ENCODE measurements at places on chromosomes 3 and 15. TPM values are rescaled to one million over a fixed set of nuclear protein-coding genes. Genes with fewer than 3 reads are reported as not detected.
A peak's percentile ranks its signal among the peaks of the same experiment; 100 is the strongest.

GRCh38 chr15:78641102-78641748 is at the start of gene CHRNB4:
Gene CHRNB4, minus strand, starts transcription at chr15:78641210. Its CDS starts 77 bp downstream, at chr15:78641133.
- DNase-seq: peak; percentile 49

- no peak for DNase-seq
These were observed 135.4 kb downstream of the KLF13 start for GRCh38 chr15:31461911-31462480.

GRCh38 chr3:134640872-134641470 is 9.9 kb downstream of the KY start:
- DNase-seq: peak; percentile 14

GRCh38 chr3:177594096-177594495 is 396.8 kb upstream of the TBL1XR1 start:
- DNase-seq: peak; percentile 66

GRCh38 chr3:84961011-84961410 is 2.2 kb downstream of the CADM2 start:
- no peak for DNase-seq

GRCh38 chr15:68300115-68300940 is 22.8 kb downstream of the FEM1B start:
- no peak for DNase-seq

DNA sequence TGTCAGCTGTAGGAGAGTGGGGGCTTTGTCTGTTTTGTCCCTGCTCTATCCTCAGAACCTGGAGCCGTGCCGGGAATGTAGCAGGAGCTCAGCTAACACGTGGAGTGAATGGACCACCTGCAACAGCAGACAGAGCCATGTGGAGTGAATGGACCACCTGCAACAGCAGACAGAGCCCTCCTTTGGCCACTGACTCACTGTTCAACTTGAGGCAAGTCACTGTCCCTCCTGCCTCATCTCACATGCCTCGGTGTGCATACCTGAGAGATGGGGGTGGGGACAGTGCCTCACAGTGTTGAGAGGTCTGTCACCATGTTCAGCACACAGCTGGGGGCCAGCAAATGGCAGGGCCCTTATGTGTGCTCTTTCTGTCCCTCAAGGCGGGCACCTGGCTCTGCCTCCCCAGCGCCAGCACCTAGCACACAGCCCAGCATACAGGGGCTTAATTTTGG is 27.9 kb downstream of the FEM1B start:
- DNase-seq: no peak

DNA sequence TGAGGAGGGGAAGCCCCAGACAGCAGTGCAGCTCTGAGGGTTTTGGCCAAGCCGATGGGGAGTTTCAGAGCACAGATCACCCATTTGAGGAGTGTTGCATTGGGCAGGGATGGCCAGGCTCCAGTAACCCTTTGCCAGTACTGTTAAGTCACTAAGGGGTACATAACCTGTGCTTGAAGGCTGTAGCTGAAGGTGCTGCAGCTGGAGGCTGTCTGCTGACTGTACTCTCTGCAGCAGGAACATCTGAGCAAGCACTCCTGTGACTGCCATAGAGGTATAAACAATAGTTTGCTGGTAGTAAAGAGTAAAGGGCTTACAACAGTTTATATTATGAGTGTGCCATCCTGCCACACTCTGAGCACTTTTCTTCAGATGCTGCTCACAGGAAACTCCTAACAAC is 297.8 kb downstream of the EPHA3 start:
- no peak for DNase-seq

GRCh38 chr3:45776301-45776595 is 20.1 kb downstream of the SLC6A20 start:
- DNase-seq: no peak

GRCh38 chr15:78981532-78982313 is 36.9 kb upstream of the CTSH start:
- no peak for DNase-seq

- no peak for DNase-seq
These were observed 243.3 kb upstream of the COL8A1 start for GRCh38 chr3:99394831-99395778.

DNA sequence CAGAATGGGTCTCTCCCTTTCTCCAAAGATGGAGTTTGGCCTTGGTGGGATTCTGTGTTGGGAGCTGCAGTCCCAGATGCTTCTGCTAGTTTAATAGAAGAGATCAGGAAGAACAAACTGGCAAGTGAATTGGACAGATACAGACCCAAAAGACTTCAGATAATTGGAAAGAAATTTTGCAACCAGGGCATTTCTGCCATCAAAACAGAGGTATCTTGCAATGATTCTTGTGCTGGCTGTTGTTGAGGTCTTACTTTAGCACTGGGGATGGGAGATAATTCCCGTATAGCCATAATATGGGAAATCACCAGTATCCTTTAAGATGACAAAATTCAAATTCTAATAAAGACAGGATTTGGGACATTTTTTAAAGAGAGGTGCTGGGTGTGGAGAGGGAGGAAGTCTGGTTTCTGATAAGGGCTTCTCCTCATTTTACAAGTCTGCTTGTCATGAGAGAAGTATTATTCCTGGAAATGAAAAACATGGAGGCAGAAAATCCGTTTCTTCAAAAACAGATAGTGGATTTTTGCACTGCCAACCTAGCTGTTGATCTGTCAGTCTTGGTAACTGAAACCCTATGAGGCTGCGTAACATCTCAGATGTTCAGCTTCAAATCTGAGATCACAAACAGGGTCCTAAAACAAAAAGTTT is 40.1 kb downstream of the FNDC3B start:
- DNase-seq: no peak

GRCh38 chr3:24355806-24356205 is 138.8 kb downstream of the THRB start:
- no peak for DNase-seq

GRCh38 chr3:174767853-174768382 is 91.2 kb upstream of the NAALADL2 start:
- DNase-seq: peak; percentile 9

DNA sequence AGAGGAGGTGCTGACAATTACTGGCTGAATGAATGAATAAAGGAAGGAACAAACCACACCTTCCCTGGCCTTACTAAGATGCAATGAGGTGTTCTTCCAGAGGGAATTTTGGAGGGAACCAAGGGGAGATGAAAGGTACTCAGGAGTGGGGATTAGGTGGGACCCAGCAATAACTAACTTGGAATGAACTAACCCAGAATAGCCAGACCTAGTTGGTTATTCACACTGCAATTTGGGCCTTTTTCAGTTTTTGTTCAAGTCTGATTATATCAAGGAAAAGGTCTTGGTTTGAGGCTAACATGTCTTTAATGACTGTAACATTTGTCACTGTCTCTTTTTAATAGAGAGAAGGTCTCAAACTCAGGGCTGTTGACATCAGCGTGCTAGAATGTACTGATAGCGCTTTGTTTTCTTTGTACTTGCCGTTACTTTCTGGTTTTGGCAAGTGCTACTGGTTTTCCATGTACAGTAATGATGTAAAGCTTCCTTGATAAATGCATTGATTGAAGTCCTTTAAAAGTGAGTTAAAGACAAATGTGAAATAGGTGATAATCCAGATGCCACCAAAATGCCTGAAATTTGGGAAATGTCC is 3.2 kb upstream of the PLXND1 start:
- no peak for DNase-seq

GRCh38 chr3:13618836-13619235 is 69.9 kb downstream of the FBLN2 start:
- DNase-seq: no peak

DNA sequence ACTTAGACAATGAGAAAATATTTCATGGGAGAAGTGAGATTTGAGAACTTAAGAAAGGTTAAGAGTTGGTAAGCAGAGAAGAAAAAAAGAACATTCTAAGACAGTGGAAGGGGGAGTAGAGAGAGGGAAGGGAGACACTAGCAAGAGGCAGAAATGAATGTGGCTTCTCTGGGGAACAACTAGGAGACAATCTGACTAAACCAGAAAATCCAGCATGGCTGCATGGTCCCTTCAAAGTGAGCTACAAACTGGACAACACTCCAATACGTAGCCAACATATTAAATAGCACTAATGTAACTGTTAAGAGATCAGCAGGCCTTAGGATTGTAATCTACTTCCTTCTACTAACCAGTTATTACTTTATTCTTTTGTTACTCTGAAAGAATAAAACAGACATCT is 89.7 kb downstream of the NR1I2 start:
- DNase-seq: no peak

GRCh38 chr3:26515351-26515750 is 107.2 kb upstream of the LRRC3B start:
- DNase-seq: no peak

GRCh38 chr15:52520421-52520820 is 8.3 kb downstream of the MYO5A start:
- DNase-seq: no peak

DNA sequence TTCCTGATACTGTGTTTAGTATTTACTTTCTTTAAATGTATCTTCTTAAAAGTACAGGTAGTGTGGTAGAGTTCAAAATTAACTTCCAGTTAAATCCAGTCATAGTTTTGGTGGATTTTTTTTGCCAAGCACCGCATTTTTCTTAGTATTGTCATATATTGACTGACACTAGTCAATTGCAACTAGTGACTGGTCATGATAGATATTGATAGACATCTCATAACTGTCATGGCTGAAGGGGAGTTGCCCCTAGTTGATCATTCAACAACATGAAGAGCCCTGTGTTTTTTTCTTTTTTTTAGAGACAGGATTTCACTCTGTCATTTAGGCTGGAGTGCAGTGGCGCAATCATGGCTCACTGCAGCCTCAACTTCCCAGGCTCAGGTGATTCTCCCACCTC is 22.1 kb downstream of the RAB8B start:
- no peak for DNase-seq

GRCh38 chr3:171282041-171282440 is 178.2 kb downstream of the TNIK start:
- DNase-seq: no peak

DNA sequence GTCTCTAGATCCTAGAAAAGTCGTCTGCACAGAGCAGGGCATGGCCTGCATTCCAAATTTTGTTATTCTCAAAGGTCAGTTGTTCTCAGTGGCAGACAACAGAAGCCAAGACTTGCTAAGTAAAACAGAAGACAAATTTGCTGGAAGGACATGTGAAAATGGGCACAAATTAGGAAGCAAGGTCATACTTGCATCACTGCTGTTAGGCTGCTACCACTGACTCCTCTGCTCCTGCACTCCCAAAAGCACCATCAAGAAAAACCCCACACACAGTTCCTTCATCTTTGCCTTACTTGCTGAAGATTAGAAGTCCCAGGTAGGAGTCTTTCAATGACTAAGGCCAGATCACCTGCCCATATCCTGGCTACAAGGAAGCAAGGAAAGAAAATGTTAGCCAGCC is 69.9 kb upstream of the ATP2C1 start:
- no peak for DNase-seq

DNA sequence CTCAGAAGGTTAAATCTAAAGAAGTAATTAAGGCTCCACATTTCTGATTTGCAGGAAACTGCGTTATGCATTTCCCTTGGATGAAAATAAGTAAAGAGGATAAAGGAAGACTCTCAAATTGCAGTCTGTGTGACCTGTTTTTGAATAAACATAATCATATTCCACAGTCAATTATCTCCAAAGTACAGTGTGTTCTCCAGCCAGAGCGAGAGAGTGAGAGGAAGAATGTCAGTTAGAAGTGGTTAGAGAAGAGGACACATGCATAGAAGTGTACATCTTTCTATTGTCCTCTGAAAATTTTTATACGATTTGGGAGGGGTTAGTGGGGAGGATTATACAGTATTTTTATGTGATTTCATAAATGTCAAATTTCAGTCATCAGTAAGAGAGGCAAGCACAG is 487.1 kb downstream of the LPP start:
- DNase-seq: no peak

GRCh38 chr15:48354694-48355303 is 23.6 kb downstream of the DUT start:
- no peak for DNase-seq

GRCh38 chr3:43699864-43700263 is 9.1 kb downstream of the ABHD5 start:
- peak; percentile 28 for DNase-seq

DNA sequence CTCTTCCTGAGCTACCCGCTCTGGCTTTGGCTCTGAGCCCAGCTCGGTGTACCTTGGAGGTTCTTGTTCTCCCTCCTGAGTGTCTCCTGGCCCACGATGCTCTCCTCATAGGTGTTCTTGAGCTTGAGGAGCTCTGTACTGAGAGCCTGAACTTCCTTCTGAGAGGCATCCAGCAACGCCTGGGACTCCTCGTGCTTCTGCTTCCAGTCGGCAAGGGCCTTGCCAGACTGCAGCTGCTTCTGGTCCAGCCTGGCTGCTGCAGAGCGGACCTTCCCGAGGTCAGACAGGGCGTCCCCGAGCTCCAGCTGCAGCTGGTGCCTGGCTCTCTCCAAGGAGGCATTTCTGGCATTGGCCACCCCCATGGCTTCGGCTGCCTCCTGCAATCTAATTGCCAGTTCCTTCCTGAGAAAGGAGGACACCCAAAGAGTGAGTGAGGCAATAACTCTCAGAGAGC is 99.8 kb downstream of the MYH15 start:
- no peak for DNase-seq

GRCh38 chr3:176562331-176562730 is 635.0 kb downstream of the TBL1XR1 start:
- DNase-seq: no peak

- DNase-seq: no peak
These were observed 272.6 kb downstream of the CLSTN2 start for GRCh38 chr3:140207541-140207940.

- no peak for DNase-seq
These were observed 250.9 kb upstream of the CFAP20DC start for GRCh38 chr3:59300733-59301132.

The LINGO1 gene
- 3.5 TPM for polyA plus RNA-seq

The GP5 gene
- not detected for polyA plus RNA-seq

The FSIP1 gene
- polyA plus RNA-seq: 0.90 TPM

The UROC1 gene
- polyA plus RNA-seq: not detected

The SLC9A9 gene
- polyA plus RNA-seq: 0.30 TPM

The RHOV gene
- 4.9 TPM for polyA plus RNA-seq

The SAXO2 gene
- polyA plus RNA-seq: 2.5 TPM

The TMEM212 gene
- not detected for polyA plus RNA-seq

The NR2F2 gene
- polyA plus RNA-seq: 15.7 TPM

Data from A549 (cell line).